ENCODE measurements at places on chromosomes 2 and 18.

DNA sequence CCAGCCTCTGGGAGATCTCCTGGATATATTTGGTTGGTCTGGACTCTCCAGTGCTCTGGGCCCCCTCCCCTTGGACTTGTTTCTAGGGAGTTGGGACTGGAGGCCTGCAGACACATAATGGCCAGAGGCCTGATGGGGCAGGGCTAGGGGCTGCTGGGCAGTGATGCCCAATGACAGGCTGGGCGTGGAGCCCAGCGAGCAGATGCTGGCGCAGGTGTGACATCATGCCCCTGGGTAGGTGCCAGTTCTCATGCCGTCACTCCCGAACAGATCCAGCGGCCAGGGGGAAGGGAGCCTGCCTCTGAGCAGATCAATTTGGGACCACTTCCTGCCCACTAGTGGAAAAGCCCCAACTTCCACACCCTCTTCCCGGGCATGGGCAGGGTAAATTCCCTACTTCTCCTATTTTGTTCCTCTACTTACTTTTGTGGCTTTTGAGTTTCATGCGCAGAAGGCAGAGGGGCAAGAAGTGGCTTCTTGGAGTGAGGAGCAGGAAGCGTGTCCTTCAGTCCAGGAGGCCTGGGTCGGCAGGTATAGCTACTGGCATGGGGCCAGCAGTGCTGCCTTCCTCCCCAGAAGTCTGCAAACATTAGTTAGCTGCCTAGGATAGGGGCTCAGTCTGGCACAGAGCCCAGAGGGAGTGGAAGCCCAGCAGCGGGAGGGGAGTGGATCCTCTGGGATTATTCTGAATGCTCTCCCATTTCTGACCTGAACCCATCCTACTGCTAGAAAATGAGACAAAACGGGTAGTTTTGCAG, 6.1 kb downstream of the MPV17 start:
- DNase-seq = no peak

DNA sequence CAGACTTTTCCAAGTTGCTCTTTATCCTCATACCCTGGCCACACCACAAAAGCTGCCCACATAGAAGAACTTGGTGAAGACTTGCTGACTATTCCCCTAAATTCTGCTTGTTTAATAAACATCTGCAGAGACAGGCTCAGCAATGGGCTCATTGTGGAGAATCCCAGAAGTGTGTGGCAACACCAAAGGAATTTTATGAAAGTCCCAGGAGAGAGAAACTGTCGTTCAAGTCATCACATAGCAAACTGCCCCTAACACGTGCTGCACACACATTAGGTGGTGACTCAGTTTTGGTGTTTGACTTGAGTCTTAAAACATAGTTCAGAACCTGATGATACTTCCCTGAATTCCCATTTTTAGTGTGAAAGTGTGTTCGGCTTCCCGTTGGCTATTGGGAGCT, 38.6 kb downstream of the CYP1B1 start:
- DNase-seq = no peak

- DNase-seq = no peak
These were observed 244.2 kb downstream of the EXOC6B start for GRCh38 chr2:72581560-72582181.

DNA sequence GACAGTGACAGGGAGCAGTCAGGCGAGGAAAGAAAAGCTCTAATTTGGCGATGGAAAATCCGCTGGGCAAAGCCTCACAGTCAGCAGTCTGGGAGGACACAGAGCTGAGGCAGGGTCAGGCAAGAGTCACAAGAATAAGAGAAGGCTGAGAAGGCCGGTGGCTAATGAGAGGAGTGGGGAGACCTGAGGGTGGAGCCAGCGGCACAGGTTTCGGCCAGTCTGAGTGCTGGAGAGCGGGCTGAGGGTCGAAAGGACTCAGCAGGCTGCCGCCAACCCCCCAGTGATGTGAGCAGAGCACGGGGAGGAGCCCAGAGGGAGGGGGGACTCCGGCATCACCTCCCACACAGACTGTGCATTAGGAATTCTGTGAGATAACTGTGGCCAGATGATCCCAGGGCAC, 500.6 kb upstream of the MYT1L start:
- DNase-seq = no peak

- no peak for DNase-seq
These were observed 38.0 kb downstream of the CYP1B1 start for GRCh38 chr2:38037757-38038621.

GRCh38 chr2:81545626-81546025, 1241.1 kb upstream of the LRRTM1 start:
- DNase-seq = no peak

DNA sequence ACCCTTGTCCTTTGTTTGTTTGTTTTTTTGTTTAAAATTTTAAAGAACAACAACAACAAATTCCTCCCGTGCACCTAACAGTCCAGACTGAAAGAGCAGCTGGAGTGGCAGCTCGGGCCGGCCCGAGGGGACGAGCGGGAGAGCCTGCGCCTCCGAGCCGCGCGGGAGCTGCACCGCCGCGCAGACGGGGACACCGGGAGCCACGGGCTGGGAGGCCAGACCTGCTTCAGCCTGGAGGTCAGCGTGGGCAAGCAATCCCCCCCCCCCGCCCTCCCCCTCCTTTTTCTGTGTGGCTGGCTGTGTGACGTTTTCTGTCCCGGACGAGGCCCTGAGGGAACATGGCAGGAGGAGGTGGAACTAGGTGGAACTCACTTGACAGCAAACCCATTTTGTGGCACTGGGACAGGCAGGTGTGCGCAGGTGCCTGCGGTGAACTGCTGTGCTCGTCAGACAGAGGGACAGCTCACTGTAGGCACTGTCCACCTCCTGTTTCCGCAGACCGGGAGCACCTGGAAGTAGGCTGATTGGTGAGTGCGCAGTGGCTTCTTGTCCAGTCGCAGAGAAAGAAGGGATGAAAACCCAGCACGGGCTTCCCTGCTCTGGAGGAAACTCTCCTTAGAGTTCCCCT, 80.6 kb downstream of the MTCL1 start:
- DNase-seq = no peak

DNA sequence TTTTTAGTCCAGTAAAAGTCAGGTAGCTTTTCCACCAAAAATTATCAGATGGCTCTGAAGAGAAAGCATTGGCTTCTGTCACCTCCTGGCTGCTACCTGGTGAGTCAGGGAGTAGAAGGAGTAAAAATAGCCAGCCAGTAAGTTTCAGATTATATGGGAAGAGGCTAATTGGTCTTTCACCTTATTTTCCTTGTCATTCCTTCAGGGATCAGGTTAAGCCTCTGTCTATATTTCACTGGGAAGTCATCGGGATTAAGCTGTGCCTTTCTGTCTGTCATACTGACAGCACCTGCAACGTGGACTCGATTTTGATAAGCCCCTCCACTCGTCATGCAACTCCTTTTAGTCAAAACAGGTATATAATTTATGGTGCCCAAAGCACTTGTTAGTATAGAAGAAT, 380.7 kb upstream of the CELF4 start:
- DNase-seq = no peak

GRCh38 chr2:205699515-205700289, 17.4 kb downstream of the NRP2 start:
- no peak for DNase-seq

DNA sequence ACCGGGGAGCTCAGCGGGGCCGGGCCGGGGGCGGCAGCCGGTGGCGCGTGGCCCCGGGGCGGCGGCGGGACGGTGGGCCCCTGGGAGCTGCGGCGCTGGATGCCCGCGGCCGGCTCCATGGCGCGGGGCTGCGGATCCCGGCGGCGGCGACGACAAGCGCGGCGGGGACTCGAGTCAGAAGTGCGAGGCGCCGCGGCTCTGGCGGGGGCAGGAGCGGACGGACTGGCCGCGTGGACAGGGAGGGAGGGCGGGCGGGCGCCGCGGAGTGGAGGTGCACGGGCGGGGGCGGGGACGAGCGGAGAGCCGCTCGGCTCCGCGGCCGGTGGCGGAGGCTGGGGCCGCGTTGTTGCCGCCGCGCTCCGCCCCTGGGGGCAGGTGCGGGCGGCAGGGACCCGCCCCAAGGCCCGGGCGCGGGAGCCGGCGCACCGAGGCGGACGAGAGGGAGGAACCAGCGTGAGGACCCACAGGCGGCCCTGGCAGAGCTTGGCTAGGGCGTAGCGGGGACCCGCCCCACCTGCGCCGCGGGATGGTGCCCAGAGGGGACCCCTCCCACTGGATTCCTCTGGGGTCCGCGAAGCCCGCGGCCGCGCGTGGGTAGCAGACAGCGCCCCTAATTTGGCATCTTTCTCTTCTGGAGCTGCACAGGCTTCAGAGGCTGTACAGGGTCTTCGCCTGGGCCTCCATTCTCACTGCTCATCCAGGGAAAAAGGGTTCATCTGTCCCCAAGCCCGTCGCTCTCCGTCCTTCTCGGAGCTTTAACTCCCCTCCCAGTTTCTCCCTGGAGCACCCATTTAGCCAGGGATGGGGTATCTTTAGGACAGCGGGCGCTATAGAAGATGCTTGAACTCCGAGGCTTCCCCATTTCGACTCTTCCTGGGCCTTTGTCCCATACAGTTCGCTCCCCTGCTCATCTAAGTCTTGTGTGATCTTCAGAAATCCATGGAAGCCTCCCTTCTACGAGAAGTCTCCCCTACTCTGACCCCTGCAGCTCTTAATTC, at the start of gene TMEM163:
Gene TMEM163 (minus strand): TSS at position 184 of the 998 bp plus-strand sequence.
- no peak for DNase-seq

DNA sequence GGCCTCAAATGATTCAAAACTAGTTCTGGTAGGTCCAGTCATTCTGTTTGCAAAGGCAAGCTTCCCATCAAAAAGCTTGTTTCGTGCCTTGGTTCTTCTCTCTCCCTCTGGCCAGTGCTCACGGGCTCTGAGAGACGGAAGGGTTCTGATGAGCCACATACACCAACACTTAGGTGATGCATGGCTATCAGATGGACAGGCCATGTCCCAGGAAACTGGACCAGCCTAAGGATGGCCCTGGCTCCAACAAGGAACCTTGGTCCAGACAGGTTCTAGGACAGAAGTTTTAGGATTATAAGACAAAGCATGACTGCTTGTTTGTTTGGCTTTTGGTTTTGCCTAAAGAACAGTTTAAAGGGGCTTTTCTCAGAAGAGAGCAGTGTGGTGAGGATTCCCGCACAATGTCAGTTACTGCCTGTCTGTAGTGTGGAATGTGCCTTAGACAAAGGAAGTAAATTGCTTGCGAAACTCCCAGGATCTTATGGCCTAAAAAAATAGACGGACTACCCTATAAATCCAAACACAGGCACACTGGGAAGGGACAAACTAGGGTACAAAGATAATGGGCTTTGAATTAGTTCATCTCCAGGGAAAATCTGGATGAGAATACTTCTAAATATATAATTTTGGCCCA, 10.3 kb downstream of the CYP1B1 start:
- no peak for DNase-seq

All from stimulated activated CD8-positive, alpha-beta memory T cell treated with anti-CD3 and anti-CD28 coated beads, Interleukin-7, amount 100 ng/mL, for 1 hour (primary cell).